CD4-positive, alpha-beta T cell treated with Interleukin-15 for 1 hour (primary cell): ENCODE measurements at places on chromosomes 13 and 19.
A peak's percentile ranks its signal among the peaks of the same experiment; 100 is the strongest.

GRCh38 chr13:19890030-19890429 is 26.6 kb upstream of the ZMYM5 start:
- no peak for DNase-seq

- peak; percentile 33 for DNase-seq
Observed at GRCh38 chr13:40974460-40975407, 44.4 kb downstream of the ELF1 start.

DNA sequence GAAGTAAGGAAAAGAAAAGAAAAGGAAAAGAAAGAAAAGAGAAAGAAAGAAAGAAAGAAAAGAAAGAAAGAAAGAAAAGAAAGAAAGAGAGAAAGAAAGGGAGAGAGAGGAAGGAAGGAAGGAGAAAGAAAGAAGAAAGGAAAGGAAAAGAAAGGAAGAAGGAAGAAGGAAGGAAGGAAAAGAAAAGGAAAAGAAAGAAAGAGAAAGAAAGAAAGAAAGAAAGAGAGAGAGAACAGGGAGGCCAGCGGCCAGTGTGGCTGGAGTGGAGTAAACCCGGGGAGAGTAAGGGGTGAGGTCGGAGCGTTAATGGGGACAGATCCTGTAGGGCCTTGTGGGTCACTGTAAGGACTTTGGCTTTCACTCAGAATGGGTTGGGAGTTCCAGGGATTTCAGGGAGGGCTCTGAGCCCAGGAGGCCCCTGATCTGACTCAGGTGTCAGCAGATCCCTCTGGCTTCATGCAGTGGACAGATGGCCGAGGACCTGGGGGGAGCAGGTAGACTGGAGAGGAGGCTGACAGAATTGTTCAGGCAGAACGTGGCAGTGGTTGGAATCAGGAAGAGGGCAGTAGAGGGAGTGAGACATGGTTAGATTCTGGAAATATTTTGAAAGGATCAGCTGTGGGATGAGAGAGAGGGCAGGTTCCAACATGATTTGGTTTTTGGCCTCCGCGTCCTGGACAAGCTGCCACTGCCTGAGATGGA is 19.8 kb upstream of the FXYD3 start:
- no peak for DNase-seq

DNA sequence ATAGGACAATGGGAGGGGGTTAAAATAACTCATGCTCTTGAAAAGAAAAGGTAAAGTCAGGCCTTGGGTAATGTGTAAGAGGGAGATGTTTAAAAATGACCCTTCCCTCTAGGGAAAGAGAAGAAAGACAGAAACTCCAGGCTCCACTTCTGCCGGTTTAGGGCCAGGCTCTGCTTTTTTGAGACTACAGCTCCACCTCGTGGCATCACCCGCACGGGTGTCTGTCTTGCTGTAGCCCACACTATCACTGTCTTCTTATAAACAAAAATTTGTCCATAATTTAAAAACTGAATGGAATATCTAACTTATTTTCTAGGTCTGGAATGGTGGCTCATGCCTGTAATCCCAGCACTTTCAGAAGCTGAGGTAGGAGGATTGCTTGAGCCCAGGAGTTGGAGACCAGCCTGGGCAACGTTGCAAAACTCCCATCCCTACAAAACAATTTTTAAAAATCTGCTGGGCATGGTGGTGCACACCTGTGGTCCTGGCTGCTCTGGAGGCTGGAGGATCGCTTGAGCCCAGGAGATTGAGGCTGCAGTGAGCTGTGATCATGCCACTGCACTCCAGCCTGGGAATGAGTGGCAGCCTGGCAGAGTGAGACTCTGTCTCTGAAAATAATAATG is 65.1 kb upstream of the GTF3A start:
- DNase-seq: peak; percentile 64

DNA sequence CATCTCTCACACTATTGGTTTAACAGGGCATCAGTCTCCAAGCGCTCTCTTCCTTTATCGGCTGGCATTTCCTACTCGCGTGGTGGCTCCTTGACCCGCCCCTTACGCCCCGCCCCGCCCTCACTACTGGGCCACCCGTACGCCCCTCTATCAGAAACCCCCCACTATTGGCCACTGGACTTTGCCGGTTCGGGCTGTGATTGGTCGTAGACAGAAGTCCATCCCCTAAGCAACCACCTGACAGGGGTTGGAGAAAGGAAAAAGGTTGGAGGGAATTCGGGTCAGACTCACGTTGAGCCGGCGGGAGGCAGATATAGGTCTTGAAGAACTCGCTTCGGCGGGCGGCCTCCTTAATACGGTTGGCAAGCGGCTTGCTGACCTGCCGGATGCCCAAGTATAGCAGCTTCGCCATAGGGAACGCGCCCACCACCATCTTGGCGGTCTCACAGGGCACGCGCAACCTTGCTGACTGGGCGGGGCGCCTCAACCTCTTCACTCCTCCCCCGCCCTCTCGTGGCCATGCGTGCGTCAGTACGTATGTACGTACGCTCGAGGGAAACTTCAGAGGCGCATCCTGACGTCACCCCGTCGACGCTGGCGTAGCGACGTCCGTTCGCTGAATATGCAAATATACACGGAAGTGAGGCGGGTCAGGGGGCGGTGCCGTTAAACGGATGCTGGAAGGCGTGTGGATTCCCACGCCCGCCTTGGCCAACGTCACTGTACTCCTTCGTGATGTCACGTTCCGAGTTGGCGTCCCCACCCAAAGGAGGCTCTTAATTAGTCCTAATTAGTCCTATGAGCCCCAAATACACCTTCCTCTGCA is at the start of gene OPA3:
TSS of gene OPA3 (minus strand) at position 471 of the 826 bp plus-strand sequence. CDS start at position 433, 38 bp downstream.
- DNase-seq: peak; percentile 100

- no peak for DNase-seq
Observed at GRCh38 chr19:23792784-23793183, 34.1 kb upstream of the ZNF681 start.

- DNase-seq: no peak
Observed at GRCh38 chr19:32318884-32319520, 26.4 kb upstream of the ZNF507 start.

GRCh38 chr19:42053037-42053935 is 16.7 kb downstream of the GRIK5 start:
- DNase-seq: no peak

DNA sequence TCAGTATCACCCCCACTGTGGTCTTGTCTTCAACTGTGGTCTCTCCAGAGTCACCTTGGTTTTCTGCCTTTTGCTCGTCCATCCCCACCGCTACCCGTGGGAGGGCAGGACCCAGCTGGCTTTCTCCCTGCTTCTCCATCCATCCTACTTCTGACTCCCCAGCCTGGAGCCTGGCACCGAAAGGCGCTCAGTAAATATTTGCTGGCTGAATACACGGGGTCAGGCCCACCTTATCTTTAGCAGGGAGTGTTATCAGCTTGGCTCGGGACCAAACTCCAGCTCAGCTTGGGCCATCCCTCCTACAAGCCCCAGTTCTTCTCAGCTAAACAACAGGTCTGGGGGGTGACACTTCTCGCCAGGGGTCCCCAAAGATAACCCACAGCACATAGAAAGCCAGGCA is 62.0 kb upstream of the KLF2 start:
- no peak for DNase-seq

DNA sequence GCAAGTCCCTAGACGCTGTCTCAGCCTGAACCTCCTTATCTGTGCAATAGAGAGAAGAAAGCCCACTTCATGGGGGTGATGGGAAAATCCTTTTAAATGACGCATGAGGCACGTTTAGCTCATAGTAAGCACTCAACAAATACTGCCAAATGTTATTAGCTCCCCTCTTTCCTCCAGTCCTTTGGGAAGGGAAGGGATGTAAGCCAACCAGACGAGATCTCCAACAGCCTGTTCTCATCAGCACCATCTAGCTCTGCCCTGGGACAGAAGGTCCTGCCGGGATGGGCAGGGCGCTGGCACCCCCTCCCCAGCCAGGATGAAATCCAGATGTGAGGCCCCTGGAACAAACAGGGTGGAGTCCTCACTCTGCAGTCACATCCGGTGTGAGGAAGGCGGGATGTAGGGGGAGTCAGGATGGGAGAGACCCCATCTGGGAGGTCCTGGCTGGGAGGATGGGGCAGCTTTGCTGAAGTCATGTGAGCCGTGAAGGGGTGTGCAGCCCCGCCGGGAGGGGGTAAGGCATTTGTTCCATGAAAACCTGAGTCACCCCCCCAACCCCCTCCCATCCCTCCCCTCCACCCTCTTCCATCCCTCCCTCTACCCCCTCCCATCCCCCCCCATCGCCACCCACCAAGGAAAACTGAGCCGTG is 4.6 kb downstream of the S1PR2 start:
- no peak for DNase-seq

DNA sequence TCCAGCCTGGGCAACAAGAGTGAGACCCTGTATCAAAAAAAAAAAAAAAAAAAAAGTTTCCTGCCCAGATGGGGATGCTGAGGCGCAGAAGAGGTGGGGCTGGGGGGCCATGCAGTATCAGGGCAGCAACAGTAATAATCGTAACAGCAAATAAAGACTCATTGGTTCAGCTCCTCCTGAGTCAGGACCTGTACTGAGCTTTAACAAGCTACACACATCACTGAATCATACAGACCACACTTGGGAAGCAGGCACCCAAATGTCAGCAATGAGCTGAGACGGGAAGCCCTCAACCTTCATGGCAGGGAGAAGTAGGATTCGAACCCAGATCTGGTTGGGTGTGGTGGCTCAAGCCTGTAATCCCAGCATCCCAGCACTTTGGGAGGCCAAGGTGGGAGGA is 10.6 kb upstream of the DPF1 start:
- DNase-seq: no peak

DNA sequence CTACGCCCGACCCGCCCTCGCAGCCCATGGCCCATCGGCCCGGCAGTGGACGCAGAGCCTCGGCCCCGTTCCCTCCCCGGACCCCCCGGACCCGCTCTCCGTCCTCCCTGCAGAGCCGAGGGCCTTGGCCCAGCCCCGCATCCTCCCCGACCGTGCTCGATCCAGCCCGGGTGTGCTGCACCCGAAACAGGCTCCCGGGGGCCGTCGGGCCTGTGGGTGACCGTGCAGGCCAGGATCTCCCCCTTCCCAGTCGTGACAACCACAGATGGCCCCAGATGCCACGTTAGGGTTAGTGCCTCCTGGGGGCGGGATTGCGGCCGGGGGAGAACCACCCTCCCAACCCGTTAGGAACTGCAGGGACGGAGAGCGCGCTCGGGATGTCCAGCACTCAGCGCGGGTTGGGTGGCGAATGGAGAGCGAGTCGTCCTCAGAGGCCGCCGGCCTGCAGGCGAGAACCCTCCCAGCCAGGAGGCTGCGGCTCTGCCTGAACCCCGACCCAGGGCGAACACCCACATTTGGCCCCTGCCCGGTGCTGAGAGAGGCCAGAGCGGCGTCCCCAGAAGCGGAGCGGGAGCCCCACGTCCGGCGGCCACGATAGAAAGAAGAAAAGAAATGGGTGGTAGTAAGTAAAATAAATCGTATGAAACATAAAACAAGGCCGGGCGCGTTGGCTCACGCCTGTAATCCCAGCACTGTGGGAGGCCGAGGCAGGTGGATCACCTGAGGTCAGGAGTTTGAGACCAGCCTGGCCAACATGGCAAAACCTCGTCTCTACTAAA is 6.7 kb upstream of the MADCAM1 start:
- DNase-seq: no peak

GRCh38 chr13:41017817-41018601 is 1.1 kb downstream of the ELF1 start:
- DNase-seq: no peak

DNA sequence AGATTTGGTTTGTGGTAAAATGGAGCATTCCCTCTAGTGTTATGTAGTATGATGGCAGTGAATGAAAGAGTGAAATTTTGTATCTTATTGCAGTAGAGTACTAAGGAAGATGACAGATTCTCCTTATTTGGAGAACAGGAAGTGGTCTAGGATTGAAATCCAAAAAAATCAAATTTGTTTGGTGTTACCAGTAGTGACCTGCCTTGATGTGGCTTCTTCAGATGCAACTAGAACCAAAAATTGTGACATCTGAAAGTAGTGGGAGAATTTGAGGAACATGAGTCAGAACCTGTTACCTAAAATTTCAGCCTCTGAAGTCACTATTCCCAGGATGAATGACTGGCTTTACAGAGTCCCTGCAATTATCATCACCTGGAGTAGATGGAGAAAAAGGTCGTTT is 165.9 kb downstream of the KLF5 start:
- no peak for DNase-seq

DNA sequence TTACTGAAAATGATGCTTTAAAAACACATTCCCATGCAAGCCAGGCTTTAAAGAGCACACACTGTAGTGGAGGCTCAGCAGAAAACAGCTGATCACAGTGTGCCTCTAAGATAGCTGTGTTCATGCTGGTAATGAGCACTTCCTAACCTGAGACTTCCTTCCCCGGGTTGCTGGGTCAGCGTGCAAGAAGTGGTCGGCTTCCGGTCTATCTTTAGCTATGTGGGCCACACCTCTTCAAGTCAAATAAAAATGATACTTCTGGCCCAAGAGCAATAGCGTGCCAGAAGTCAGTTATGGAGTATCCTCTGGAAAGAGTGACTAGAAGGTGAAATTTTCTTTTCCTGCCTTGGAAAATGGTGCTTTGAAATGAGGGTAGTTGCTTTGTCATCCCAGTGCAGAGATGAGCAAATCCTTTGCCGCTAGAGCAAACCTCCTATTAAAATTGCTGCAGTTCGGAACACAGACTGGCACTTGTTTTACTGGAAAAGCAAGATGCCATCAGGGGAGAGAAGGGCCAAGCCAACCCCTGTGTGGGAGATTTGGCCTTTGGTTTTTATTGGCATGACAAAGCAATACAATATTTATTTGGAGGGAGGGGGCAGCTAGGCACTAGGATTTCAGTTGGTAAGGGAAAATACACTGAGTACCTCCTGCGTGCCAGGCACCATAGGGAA is 64.2 kb downstream of the ARHGAP35 start:
- no peak for DNase-seq

- no peak for DNase-seq
Observed at GRCh38 chr13:78686461-78686860, 27.5 kb upstream of the OBI1 start.

- no peak for DNase-seq
Observed at GRCh38 chr13:45472171-45472705, 7.5 kb downstream of the COG3 start.

- DNase-seq: no peak
Observed at GRCh38 chr13:33381180-33381579, 95.6 kb upstream of the STARD13 start.

- DNase-seq: no peak
Observed at GRCh38 chr13:76735641-76736040, 150.6 kb downstream of the KCTD12 start.

DNA sequence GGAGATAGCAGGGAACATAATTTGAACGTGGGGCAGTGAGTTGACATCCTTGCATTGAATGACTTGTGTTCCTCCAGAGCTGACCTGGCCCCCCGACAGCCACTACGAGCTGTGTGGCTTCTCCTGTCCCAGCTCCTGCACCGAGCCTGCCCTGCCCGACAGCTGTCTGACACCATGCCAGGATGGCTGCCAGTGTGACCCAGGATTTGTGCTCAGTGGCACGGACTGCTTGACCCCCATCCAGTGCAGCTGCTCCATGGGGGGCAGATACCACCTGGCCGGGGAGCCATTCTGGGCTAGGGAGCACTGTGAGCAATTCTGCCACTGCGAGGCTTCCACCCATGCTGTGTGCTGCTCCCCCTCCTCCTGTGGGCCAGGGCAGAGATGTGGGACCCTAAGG is 29.2 kb upstream of the FXYD3 start:
- no peak for DNase-seq

DNA sequence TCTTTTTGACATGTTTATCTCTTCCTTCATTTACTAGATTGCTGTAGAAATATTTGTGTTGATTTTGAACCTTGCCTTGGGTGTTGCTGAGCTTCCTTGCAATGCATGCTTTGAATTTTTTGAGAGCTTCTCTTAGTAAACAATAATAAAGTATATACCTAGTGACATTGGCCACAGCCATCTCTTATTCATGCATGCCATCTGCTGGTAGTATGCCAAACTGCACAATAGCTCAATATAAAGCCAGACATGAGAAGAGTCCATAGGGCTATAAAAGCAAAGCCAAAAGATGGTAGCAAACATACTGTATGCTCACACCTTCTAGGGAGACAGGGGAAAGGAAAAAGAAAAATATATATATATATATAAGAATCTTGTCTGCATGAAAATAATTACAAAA is 18.9 kb upstream of the ZSCAN5A start:
- peak; percentile 35 for DNase-seq
